ENCODE measurements at places on chromosomes 3 and 15. TPM values are rescaled to one million over a fixed set of nuclear protein-coding genes. Genes with fewer than 3 reads are reported as not detected.

DNA sequence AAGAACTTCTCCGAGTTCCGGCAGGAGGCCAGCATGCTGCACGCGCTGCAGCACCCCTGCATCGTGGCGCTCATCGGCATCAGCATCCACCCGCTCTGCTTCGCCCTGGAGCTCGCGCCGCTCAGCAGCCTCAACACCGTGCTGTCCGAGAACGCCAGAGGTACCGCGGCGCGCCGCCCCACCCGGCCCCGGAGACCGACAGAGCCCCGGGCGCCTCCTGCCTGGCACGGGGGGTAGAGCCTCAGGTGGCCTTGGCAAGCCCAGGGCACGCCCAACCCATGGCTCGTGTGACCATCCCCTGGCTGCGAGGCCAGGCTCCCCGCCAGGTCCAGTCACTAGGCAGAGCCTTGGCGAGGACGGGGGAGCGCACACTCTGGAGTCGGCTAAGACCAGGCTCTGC, 134.1 kb downstream of the LRRK1 start:
- H3K4me3 ChIP-seq, result no peak overlapping the region
- DNase-seq, result no peak
- no peaks in the 10 kb centered on the region for H3K27me3 ChIP-seq
- H3K36me3 ChIP-seq, result no peaks in the 10 kb centered on the region
- H3K27ac ChIP-seq, result no peak overlapping the region
- H3K4me1 ChIP-seq, result no peaks in the 10 kb centered on the region

DNA sequence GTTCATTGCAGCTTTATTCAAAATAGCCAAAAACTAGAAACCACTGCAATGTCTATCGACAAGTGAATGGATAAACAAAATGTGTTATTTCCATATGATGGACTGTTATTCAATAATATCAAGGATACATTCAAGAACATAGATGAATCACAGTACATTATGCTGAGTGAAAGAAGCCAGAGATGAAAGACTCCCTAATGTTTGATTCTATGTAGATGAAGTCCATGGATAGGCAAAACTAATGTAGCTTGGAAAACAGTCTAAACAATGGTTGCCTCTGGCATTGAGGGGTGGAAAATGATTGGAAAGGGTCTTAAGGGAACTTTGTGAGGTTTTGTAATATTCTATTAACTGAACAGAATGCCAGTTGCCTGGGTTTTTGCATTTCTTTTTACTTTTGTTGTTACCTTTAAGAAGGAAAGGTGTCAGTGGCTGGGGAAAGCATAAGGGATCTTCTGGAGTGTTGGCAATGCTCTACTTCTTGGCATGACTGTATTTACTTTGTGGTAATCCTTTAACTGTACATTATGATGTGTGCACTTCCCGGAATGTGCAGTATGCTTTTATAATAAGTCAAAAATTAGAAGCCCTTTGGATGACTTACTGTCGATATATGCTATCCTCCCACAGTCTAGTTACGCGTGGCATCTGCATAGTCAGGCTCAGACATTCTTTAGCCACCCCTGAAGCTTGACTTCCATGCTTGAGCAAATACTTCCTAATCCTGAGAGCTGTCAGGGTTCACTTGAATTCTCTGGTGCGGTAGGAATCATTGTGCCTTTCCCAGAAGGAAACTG, 20.5 kb upstream of the ATP10A start:
- H3K4me1 ChIP-seq, result peaks cover 15% of the 10 kb centered on the region
- no peak for DNase-seq
- H3K27me3 ChIP-seq, result no peaks in the 10 kb centered on the region
- H3K4me3 ChIP-seq, result no peak overlapping the region
- no peaks in the 10 kb centered on the region for H3K36me3 ChIP-seq

GRCh38 chr15:78469031-78469430, 31.0 kb downstream of the IREB2 start:
- H3K27ac ChIP-seq, result no peak overlapping the region
- H3K36me3 ChIP-seq, result peaks cover 94% of the 10 kb centered on the region
- H3K4me3 ChIP-seq, result no peak overlapping the region
- H3K4me1 ChIP-seq, result peaks cover 6% of the 10 kb centered on the region
- H3K27me3 ChIP-seq, result no peaks in the 10 kb centered on the region

DNA sequence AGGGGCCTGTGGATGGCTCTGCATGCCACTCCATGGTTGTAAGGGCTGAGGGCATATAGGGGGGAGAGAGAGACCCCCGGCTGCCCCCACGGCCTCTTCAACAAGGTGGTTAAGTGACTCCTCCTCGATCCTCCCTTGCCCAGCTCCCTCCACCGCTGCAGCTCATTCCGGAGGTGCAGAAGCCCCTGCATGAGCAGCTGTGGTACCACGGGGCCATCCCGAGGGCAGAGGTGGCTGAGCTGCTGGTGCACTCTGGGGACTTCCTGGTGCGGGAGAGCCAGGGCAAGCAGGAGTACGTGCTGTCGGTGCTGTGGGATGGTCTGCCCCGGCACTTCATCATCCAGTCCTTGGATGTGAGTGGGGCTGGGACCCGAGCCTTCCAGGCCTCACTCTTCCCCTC, 6.5 kb downstream of the FES start:
- H3K4me1 ChIP-seq, result no peaks in the 10 kb centered on the region
- H3K4me3 ChIP-seq, result no peak overlapping the region
- H3K36me3 ChIP-seq, result no peaks in the 10 kb centered on the region

DNA sequence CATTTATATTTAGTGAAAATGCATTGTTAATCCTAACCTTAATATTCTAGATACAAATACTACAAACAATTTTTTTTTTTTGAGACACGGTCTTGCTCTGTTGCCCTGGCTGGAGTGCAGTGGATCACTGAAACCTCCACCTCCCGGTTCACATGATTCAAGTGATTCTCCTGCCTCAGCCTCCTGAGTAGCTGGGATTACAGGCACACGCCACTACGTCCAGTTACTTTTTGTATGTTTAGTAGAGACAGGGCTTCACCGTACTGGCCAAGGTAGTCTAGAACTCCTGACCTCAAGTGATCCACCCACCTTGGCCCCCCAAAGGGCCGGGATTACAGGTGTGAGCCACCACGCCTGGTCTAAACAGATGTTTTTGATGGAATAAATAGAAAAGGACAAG, 361.5 kb upstream of the NECTIN3 start:
- DNase-seq, result no peak
- H3K27me3 ChIP-seq, result no peaks in the 10 kb centered on the region
- no peak overlapping the region for H3K27ac ChIP-seq
- H3K4me1 ChIP-seq, result no peaks in the 10 kb centered on the region
- H3K36me3 ChIP-seq, result no peaks in the 10 kb centered on the region

DNA sequence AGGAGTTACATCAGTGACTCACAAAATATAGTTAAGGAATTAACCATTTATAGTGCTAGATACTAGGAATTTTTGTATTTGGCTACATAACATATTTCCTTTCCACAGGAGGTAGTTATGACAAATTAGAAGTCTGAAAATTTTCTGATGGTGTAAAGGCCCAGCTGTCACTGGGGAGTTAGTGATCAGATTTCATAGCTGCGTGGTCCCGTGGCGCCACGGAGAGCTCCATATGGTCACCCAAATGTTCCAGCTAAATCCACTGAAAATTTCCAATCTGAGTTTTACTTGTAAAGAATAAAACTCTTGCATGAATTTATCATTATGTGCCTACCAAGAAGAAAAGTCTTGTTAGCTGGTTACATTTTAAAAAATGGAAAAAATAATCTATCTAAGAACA, 368.9 kb upstream of the PLSCR5 start:
- no peak overlapping the region for H3K4me3 ChIP-seq
- no peak overlapping the region for H3K27ac ChIP-seq
- H3K4me1 ChIP-seq, result no peaks in the 10 kb centered on the region
- DNase-seq, result no peak
- no peaks in the 10 kb centered on the region for H3K27me3 ChIP-seq

DNAH12 gene
- total RNA-seq, result 0.04 TPM

ZBED2 gene
- not detected for total RNA-seq

RYR3 gene
- 29.5 TPM for total RNA-seq

B4GALT4 gene
- 5.7 TPM for total RNA-seq
